Hypothalamus (tissue), 51 donors: ENCODE measurements at places on chromosomes 7 and 10.

- DNase-seq: no peak
Observed at GRCh38 chr10:92923416-92923815, 75.1 kb downstream of the EXOC6 start.

- no peak for DNase-seq
Observed at GRCh38 chr7:47941136-47941844, 7.0 kb downstream of the PKD1L1 start.

DNA sequence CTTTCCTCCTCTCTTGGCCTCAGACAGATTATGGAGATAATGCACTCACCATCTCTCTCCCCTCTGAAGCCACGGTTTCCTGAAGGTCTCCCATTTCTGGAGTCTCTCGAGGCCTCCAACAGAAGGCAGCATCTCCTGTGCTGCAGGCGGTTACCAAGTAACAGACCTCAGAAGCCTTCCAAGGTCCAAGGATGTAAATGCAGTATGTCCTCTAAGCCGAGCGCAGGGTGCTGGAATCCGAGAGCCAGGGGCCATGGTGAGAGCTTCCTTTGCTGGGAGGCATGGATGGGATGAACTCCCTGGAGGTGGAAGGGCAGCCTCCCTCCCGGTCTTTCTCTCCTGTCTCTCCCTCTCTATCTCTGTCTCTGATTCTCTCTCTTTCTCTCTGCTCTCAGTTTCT is 79.8 kb downstream of the ADARB2 start:
- no peak for DNase-seq

GRCh38 chr10:33122014-33122809 is 164.2 kb upstream of the ITGB1 start:
- DNase-seq: no peak

DNA sequence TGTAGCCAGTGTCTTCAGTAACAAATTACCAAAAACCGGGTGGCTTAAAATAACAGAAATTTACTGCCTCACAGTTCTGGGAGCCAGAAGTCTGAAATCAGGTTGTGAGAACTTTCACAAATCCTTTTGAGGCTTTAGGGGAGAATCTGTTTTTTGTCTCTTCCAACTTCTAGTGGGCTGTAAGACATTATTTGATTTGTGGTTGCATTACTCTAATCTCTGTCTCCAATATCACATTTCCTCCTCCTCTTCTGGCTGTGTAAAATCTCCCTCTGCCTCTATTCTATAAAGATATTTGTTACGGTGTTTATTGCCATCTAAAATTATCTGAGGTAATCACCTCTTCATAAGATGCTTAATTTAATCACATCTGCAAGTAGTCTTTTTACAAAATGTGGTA is 1039.6 kb upstream of the LRRN3 start:
- no peak for DNase-seq

DNA sequence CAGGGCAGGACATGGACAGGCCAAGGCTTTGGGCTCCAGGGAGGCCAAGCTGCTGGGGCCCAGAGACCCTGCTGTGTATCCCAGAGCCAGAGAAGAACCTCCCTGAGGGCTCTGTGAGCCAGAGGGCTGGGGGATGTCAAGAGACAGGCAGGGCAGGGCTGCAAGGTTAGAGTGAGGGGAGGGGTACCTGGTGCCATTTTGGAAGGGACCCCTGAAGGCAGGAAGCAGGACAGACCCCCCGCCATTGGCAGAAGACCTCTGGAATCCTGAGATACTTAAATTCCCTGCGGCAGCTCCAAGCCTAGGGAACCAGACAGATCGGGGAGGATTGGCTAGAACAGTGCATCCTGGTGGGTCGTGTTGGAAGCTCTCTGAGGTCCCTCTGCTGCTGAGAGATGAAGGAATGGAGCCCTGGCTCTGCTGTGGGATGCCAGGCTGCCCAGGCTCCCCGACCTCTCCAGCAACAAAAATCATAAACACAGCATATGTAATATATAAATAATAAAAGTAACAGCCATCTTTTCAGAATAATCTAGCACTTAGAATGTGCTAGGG is 75.0 kb downstream of the LHPP start:
- no peak for DNase-seq

GRCh38 chr7:76394957-76395356 is 14.5 kb downstream of the SSC4D start:
- no peak for DNase-seq

GRCh38 chr10:69871074-69871473 is 69.4 kb downstream of the COL13A1 start:
- no peak for DNase-seq
